NCI-H2081 treated with DMSO at 0.1 percent for 48 hours (cell line): ENCODE measurements at places on chromosomes 1 and 21.
A peak's percentile ranks its signal among the peaks of the same experiment; 100 is the strongest.

DNA sequence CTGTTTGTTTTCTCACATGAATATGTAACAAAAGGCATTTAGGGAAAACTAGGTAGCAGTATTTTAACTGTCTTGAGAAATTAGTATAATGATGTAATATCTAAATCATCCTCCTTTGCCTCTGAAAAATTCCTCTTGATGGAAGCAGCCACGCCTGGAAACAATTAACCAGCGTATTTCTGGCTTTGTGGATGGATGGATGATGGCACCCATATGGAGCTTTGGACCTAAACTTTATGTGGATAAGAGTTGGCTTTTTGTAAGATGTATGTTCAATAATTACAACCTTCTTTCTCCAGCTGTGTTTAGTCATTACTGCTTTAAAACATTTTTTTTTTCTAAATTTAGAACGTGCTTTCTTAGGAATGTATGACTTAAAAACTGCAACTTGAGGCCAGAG is 12.7 kb downstream of the CDCA8 start:
- DNase-seq = no peak

- DNase-seq = no peak
Observed at GRCh38 chr1:178552856-178553255, 39.9 kb downstream of the TEX35 start.

DNA sequence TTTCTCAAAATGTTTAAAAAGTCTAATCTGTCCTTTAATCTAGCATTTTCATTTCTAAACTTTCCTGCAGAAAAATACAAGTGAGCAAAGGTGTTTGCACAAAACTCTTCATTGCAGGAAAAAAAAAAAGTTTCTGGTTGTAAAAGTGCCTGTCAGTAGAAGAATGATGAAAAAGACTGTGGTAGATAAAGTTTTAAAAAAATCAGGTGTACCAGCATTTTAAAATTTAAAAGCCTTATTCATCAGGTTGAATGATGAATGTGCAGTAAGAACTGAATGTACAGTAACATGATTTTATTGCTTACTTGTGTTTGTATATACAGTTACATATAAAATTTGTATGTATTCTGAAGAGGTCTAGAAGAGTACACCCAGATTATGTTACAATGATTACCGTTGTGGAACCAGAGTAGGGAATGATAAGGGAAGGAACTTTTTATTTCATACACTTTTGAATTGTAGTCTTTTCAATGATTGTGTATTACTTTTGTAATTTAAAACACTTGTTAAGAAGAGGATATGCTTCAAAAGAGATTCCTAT is 54.0 kb downstream of the FNBP1L start:
- no peak for DNase-seq

DNA sequence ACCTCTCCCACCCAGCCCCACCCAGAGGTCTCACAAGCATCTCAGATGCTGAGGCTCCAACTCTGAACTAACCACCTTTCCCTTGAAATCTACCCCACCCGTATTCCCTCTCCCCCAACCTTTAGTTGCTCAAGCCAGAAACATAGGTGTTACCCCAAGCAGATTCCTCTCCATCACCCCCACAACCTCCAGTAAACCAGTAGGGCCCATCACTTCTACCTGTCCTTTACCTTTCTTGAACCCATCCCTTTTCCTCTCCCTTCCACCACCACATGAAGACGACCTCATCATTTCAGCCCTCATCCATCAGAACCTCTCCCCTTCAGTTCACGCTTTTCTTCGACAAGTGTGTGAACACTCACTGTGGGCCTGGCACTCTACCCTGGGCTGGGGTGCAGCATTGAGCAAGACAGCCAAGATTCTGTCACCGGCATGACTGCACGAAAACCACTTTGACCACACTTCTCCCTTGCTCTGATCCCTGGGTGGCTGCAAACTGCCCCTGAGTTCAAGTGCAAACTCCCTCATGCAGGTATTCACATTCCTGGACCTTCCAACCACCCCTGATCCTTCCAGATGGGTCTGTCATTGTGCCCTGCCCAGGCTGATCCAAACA is 65.5 kb upstream of the LAPTM5 start:
- no peak for DNase-seq

GRCh38 chr1:167981933-167982332 is 45.1 kb upstream of the MPC2 start:
- DNase-seq = no peak

DNA sequence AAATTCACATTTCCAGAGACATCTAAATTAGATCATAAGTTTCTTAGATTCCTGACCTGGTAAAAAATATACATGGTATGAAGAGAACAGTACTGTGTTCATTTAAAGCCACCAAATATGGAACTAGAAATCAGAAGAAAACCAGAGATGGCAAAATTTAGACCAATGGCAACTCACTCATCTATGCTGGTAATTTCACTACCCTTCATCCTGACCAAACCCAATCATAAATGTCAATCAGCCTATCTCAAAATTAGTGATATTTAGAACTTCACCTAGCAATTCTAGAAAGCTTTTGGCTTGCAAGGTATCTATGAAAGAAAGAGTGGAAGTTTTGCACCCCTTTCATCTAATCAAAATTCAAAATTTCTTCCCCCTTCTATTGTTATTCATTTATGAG is 107.7 kb downstream of the NIBAN1 start:
- no peak for DNase-seq

GRCh38 chr1:59617434-59617833 is 197.3 kb upstream of the HOOK1 start:
- no peak for DNase-seq

DNA sequence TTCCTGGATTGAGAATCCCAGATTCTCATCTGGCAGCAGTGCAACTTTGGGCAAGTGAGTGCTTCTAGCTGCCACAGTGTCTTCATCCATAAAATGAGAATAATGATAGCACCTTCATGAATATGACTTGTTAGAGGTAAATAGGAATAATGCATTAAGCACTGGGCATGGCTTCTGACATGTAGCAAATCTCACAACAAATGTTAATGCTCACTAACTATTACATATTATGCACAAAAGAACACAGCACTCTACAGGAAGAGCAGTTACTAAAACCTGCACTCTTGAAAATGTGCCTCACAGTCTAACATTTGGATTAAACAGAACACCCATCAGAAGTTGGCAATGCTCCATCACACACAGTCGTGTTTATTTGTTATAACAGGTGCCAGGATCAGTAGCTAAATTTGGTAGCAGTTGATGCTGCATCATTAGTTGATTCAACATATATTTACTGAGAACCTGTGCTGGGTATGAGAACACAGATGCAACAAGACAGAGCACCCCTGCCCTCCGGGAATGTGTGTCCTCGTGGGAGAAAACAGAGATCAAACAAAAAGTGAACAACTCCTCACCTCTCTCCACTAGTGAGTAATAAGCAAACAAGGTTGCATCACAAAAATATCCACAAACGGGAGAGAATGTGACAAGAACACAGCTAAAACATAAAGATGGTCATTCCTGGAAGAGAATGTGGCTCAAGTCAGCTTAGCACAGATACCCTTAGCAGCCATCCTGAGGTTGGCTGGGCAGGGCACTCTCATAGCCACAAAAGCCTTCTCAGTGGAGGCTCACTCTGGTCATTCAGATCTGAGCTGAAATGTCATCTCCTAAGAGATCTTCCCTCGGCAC is 26.2 kb upstream of the LBR start:
- peak; percentile 98 for DNase-seq

GRCh38 chr1:156194300-156194652 is 372 bp downstream of the SLC25A44 start:
- DNase-seq = no peak

GRCh38 chr1:166796620-166797236 is 42.5 kb upstream of the POGK start:
- no peak for DNase-seq

- DNase-seq = no peak
Observed at GRCh38 chr1:114524944-114525343, 13.9 kb upstream of the TRIM33 start.

DNA sequence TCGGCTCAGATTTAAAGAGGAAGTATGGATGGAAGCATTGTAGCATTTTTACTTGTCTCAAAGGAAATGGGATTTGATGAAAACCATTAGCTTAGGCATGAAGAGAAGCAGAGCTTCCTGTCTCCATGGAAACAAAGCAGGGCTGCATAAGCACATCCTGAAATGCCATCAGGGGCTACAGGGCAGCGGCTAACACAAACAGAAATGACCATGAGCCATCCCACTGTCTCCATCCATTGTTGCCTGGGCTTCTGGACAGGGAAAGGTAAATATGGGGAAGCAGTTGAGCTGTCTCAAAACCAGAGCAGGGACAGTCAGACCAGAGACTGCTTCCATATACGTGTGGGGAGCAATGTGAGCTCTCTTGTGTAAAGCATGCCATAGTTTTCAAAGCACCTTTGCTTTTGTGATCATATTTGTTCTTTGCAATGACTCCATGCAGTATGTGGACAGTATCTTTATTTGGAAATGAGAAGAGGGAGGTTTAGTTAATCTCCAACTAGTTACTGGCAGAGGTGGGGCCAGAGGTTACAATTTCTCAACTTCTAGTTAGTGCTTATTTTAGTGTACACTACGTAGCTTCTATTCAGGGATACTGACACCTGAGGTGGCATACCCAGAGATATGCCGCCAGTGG is 176.1 kb downstream of the CACNA1E start:
- DNase-seq = no peak

- DNase-seq = no peak
Observed at GRCh38 chr1:67126111-67126746, 8.5 kb downstream of the C1orf141 start.

DNA sequence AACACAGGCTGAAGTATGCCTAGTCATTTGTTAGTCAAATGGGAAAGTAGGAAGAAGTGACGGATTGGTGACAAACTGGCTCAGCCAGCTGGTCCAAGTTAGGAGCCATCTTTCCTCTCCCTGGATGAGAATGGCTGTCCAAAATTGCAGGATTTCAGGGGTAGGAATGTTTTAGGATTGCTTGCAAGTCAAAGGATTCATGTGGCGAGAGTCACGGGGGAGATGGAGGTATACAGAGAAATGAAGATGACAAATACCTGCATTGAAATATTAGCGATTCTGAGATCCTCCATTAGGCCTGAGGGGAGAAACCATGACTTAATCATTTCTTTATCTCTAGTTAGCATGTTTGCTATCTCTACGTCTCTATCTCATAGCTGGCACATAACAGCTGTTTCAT is 41.8 kb upstream of the PIGC start:
- no peak for DNase-seq

DNA sequence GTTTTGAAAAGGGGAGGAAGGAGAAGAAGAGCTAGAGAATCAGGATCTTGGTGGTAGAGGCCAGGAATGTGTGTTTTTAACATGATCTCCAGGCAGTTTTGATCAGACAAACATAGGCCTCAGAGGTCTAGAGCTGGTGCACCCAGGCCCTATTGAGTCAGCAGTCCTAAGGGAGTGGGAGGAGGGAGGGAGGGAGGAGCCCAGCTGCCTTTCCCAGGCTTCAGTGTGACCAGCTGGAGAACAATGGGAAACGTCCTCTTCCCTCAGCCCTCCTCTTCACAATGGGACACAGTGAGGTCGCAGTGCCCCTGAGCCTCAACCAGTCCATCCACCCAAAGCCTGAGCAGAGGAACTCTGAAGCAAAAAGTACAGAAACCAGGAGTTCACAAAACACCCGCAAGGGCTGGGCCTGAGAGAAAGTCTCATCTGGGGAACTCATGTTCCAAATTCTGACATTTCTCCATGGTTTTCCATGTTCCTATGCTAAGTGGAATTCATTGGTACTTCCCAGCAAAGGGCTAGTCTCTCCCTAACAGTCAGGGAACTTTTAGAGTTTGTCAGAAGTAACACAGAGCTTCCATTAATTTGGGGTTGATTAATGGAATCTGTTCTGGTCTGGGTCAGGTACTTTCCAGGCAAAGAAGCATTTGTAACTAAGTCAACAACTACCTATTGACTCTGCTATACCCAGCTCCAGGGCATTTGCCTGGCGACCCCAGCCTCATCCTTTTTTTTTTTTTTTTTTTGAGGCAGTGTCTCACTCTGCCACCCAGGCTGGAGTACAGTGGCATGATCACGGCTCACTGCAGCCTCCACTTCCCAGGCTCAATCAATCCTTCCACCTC is 37.5 kb downstream of the ELAPOR1 start:
- DNase-seq = no peak

DNA sequence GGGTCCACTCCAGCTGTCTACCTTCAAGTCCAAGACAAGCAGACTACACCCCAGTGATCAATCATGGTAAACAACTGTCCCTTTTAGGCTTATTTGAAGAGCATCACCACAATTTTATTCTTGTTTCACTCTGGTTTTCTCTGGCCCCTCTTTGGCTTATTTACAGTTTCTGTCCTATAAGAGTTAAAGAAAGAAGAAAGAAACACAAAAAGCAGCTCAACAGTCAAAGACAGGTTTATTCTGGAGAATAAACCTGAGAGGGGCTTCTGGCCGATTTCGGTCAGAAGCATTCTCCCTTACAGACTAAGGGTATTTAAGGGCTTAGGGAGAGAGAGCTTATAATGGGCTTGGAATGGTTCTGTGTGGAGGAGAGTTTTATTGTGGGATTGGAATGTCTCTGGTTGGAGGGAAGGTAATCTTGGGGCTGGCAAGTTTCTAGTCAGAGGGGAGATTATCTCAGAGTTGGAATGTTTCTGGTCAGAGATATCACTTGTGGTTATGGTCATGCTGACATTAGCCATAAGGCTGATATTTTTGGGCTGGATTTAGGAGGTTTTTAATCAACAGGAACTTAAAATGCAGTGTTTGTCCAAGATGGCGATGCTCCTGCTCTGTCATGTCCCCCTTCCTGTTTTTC is 161.0 kb downstream of the URB2 start:
- DNase-seq = no peak

- no peak for DNase-seq
Observed at GRCh38 chr21:34510148-34511142, 1.6 kb downstream of the KCNE1 start.

- no peak for DNase-seq
Observed at GRCh38 chr1:225926551-225927113, 2.6 kb upstream of the PYCR2 start.

- no peak for DNase-seq
Observed at GRCh38 chr21:31278511-31279130, 65.4 kb downstream of the TIAM1 start.

DNA sequence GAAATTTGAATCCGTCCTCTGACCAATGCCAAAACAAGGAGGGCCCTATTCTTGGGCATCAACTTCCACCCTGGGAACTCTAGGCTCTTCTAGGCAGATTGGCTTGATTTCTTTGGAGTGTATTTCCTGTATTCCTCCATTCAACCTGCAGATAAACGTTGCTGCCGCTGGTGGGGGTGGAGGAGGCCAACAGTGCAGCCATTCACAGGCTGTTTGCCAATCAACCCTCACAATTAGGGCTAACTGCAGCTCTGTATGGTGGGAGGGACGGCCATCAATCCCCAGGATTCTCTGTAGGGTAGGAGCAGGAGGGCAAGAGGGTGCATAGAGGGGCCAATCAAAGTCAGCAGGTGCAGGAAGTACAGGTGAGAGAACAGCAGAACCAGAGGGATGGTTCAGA is 273.1 kb upstream of the PROX1 start:
- DNase-seq = peak; percentile 65

- no peak for DNase-seq
Observed at GRCh38 chr1:38730511-38731397, 128.8 kb downstream of the RRAGC start.

- no peak for DNase-seq
Observed at GRCh38 chr1:119732465-119733168, 20.9 kb downstream of the PHGDH start.

DNA sequence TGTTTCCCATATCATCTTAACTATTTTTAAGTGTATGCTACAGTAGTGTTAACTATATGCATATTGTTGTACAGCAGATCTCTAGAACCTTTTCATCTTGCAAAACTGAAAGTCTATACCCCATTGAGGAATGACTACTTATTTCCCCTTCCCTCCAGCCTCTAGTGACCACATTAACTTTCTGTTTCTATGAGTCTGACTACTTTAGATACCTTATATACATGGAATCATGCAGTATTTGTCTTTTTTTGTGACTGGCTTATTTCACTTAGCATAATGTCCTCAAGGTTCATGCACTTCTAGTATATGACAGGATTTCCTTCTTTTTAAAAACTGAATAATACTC is 96.5 kb upstream of the BTG3 start:
- no peak for DNase-seq
